HCT116 (cell line): ENCODE measurements at places on chromosomes 1 and 21. TPM values are rescaled to one million over a fixed set of nuclear protein-coding genes. Genes with fewer than 3 reads are reported as not detected.

MLLT11 gene
- total RNA-seq = 0.17 TPM

GRCh38 chr1:93471911-93472310 is 24.0 kb downstream of the FNBP1L start:
- no peaks in the 10 kb centered on the region for H3K27me3 ChIP-seq
- no peaks in the 10 kb centered on the region for H3K36me3 ChIP-seq
- DNase-seq = no peak
- H3K4me1 ChIP-seq = peaks cover 26% of the 10 kb centered on the region
- no peak overlapping the region for H3K4me3 ChIP-seq
- no peak overlapping the region for H3K27ac ChIP-seq

DNA sequence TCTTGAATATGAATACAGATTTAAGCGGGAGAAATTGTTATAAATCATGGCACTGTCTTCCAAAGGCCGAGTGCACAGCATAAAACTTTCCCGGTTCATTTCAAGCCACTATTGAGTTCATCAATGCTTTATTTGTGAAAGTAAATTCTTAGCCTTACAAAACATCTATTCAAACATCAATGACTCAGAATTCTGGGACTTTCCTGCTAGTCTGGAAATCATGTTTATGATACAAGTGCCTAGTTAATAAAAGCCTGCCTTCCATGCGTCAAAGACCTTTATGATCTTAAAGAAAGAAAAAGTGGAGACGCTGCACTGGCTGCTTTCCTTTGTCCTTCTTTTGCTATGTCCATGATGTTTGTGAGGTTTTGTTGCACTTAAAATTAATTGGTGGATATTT is 137.7 kb downstream of the SETD4 start:
- H3K36me3 ChIP-seq = no peaks in the 10 kb centered on the region
- H3K4me1 ChIP-seq = no peaks in the 10 kb centered on the region
- no peak overlapping the region for H3K4me3 ChIP-seq

- no peak overlapping the region for H3K4me3 ChIP-seq
- peaks cover 43% of the 10 kb centered on the region for H3K36me3 ChIP-seq
- no peak overlapping the region for H3K27ac ChIP-seq
- no peaks in the 10 kb centered on the region for H3K4me1 ChIP-seq
- no peak for DNase-seq
- H3K27me3 ChIP-seq = no peaks in the 10 kb centered on the region
These were observed 13.4 kb downstream of the TSNAX start for GRCh38 chr1:231541842-231542241.
